ENCODE measurements at places on chromosomes 4 and X. TPM values are rescaled to one million over a fixed set of nuclear protein-coding genes. Genes with fewer than 3 reads are reported as not detected.

Gene JCHAIN
- total RNA-seq, result 1.6 TPM

DNA sequence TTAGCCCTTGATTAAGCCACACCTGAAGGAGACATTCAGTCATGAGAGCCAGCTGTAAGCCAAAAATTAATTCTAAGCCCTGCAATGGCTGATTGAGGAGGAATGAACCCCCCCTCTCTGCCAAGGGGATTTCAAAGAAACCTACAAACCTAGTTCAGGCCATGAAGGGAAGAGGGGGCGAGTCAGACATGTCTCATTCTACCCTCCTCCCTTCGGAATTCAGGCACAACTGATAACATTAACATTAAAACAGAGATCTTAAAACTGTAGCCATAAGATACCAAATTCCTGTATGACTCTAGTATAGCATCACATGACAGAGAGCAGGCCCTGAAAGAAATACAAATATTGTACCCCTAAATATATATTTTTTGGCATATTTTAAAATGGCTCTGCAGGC, 40.4 kb upstream of the AFAP1 start:
- DNase-seq, result no peak

- no peak for DNase-seq
These were observed 67.1 kb downstream of the PPP2R2C start for GRCh38 chr4:6405397-6405706.

GRCh38 chrX:77743720-77744119, 42.3 kb downstream of the ATRX start:
- no peak for DNase-seq

Gene TMPRSS11B
- total RNA-seq, result not detected

DNA sequence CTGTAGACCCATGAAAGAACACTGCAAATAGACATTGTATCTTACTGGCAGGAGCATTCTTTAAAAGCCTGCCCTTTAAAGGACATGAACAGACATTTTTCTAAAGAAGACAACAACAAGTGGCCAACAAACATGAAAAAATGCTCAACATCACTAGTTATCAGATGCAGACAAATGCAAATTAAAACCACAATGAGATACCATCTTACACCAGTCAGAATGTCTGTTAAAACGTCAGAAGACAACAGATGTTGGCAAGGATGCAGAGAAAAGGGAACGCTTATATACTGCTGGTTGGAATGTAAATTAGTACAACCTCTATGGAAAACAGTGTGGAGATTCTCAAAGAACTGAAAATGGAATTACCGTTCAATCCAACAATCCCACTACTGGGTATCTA, 77.2 kb downstream of the ATP10D start:
- DNase-seq, result no peak

Gene AKAP14
- total RNA-seq, result not detected

- no peak for DNase-seq
These were observed 182.7 kb downstream of the ANK2 start for GRCh38 chr4:113232194-113232593.

Gene PF4V1
- total RNA-seq, result not detected

- DNase-seq, result peak; percentile 58
These were observed 118.3 kb downstream of the DNAAF6 start for GRCh38 chrX:107324493-107325310.

Gene ADH7
- not detected for total RNA-seq

GRCh38 chr4:99832321-99832720, 15.7 kb downstream of the DAPP1 start:
- no peak for DNase-seq

- no peak for DNase-seq
These were observed 10.1 kb upstream of the PNMA5 start for GRCh38 chrX:153003981-153004380.

DNA sequence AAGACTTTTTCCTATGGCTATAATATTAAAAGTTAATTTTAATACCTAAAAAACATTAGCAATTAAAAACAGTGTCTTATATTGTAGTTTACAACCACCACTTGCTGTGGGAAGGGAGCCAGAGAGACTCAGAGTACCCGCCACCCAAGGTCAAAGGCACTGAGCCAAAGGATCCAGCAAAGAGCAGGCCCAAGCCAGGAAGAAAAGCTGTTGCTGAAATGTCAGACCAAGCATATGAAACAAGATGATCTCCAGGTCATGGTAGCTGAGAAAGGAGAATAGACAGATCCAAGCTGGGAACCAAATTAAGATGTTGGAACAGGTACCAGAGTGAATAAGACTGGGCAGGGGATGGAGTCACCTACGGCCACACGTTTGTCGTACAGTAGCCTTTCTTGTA, 18.8 kb upstream of the ATOH1 start:
- peak; percentile 69 for DNase-seq

DNA sequence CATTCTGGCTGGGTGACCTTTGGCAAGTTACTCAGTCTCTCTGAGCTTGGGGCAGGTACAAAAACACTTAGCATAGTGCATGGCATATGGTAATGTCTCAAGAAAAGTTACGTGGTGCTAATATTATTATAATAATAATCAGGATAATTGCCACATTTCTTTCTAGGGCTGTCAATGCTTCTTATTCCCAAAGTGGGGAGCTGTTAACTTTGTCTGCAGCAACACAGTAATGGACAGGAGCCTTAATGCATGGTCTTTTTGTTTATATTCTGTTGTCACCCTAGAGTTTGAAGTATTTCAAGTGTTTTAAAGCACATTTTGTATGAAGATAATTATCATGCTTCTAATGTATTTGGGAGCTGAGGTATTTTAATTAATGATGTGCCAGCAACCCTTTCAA, 121.8 kb downstream of the FHIP1A start:
- DNase-seq, result no peak

DNA sequence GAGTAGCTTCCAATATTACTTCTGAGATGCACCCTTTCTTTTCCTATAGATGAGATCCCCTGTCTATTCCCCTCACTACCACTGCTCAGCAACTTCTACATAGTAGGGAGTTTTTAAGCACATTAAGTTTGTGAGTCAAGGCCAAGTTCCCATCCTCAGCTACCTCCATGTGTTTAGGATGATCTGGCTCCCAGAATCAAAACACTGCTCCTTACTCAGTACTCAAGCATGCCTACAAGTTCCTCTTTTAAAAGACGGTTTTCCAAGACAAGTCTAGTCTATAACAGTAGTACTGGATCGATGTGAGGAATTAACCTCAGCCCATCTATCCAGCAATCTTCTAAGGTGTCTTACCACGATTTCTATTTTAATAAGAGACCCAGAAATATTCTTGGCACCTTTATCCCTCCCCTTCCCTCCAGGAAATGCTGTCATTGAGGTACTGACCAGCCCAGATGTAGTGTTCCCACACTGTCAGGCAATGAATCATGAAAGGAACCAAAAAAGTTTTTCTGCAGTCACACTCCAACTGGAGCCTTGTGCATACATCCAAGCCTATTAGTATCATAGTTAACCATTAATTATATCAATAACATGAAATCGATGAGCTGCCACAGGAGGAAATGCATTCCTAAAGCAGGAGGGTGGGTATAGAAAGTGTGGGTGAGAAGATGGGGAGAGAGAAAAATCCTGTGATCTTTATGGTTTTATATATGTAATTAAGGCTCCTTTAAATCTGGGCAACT, 29.6 kb downstream of the AREG start:
- no peak for DNase-seq

Gene PRRG1
- 5.0 TPM for total RNA-seq

DNA sequence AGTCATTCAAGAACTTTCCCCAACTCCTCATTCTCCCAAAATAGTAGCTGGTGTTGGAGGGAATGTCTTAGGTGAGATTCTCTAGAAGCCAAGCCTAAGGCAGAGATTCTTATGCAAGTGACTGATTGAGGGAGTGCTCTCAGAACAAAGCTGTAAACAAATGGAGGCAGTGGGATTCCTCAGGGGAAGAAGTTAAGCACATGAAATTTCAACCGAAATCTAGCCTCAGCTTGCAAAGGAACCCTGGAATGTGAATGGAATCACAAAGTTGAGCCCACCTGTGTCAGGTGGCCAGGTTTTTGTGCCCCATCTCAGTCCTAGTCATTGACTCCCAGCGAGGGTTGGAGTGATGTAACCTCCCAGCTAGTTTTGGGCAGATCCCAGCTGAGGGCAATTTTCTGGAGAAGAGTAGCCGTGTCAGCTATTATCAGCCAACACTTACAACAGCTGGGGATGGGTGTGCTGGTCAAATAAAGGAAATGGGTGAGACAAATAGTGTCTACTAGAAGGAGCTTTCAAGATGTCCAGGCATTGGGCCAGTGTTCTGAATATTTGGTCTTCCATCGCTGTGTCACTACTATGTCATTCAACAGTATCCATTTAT, 29.7 kb upstream of the FGF2 start:
- DNase-seq, result no peak

- no peak for DNase-seq
These were observed 206.0 kb downstream of the DCTD start for GRCh38 chr4:182711211-182711610.

Gene FREM3
- total RNA-seq, result under 0.01 TPM

DNA sequence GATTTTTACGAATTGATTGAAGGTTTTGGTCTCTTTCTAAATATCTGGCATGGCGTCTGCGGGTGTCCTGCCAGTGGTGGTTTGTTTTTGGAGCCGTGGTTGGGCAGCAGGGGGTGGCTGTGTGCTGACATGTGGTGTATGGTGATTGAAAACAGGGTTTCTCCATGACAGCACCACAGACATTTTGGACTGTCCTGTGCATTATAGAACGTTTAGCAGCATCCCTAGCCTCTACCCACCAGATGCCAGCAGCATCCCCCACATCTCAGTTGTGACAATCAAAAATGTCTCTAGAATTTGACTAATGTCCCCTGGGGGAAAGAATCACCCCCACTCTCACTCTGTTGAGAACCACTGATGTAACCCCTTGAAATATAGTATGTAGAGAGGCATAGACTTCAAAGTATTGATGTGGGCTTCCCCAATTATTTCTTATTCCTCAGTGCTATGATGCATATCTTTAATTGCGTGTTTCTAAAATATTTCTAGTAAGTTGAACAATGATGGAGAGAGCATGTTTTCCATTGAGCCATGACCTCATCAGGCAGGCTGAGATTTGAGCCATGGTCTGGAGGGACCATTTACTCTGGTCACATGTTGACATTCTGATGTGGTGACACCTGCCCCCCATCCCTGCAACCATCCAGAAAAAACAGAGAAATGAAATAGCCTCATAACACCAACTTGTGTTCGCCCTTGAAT, 77.4 kb upstream of the MID1 start:
- DNase-seq, result no peak

Gene RAB9A
- total RNA-seq, result 28.6 TPM

DNA sequence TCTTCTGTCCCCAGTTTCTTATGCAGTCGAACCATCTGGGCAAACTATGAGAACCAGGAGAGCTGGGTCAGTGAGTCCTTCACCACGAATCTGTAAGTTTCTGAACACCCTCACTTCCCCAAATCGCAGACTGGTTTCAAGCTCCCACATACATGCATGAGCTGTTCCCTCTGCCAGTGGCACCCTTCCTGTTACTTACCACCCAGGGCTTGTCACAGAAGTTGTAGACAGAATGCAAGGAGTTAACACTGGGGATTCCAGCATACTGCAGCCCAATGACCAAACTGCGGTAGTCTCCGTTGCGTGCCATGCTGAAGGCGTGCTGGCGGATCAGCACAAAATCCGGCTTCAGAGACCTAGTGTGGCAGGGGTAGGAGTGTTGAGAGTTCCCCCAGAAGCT, 14.6 kb downstream of the SYN1 start:
- DNase-seq, result no peak

Gene GPR82
- total RNA-seq, result not detected

GRCh38 chr4:161991811-161992210, 172.0 kb downstream of the FSTL5 start:
- DNase-seq, result no peak

GRCh38 chr4:125091101-125091500, 223.7 kb upstream of the FAT4 start:
- no peak for DNase-seq

Gene HSFX3
- total RNA-seq, result not detected

DNA sequence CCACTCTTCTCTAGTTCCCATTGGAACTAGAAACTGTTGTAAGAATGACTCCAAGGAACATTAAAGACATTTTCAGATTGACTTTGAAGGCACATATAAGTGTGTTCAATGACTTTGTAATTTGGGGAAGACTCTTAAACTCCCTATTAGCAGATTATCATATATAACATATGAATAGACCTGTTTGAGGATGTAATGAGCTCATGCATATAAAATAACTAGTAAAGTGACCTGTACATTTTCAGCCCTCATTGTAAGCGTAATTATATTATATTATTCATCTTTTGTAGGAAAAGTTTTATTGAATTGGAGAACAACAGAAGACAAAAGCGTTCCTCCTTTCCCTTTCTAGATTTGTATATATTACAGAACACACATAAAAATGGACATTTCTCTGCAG, 455.1 kb downstream of the IL1RAPL1 start:
- DNase-seq, result no peak

GRCh38 chr4:78553529-78554060, 2.0 kb downstream of the ANXA3 start:
- DNase-seq, result no peak

Gene CCDC158
- total RNA-seq, result 0.82 TPM

Gene SERTM2
- 2.0 TPM for total RNA-seq

GRCh38 chr4:84481860-84482245, 17.2 kb downstream of the NKX6-1 start:
- no peak for DNase-seq

Gene MGAT4D
- total RNA-seq, result not detected

- DNase-seq, result no peak
These were observed 513.8 kb upstream of the FAM241A start for GRCh38 chr4:111631215-111631999.

Gene CCNQ
- total RNA-seq, result 31.8 TPM

DNA sequence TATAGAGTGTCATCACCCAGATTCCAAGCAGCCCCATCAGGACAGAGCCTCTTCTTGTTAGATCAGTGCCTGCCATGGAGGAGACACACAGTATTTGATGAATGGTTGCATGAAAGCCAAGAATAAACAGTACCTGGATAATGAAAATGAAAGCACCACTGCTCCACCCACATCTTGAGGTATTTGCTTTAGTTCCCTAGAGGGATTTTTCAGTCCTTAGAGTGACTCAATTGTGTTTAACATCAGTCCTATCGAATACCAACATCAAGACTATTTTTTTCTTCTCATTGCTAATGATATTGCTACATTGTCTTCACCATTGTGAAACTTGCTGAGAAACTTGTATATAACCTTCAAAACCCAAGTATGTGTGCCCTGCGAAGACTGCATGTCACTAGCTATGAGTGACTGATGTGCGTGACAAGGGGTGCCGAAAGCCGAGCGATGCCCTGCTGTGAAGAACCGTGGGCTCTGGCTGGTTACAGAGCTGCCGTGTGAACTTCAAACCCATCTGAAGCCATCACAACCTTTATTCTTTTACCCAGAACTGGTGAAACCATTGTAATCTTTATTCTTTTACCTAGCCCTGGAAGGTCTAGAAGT, 211.3 kb upstream of the FAT1 start:
- no peak for DNase-seq

Gene ASMT
- not detected for total RNA-seq

Gene CLTRN
- not detected for total RNA-seq

All from sigmoid colon (tissue), 7 donors.